Stimulated activated naive CD8-positive, alpha-beta T cell treated with anti-CD3 and anti-CD28 coated beads, Interleukin-15, amount 100 ng/mL, for 72 hours (primary cell): ENCODE measurements at places on chromosomes 1 and 21.

DNA sequence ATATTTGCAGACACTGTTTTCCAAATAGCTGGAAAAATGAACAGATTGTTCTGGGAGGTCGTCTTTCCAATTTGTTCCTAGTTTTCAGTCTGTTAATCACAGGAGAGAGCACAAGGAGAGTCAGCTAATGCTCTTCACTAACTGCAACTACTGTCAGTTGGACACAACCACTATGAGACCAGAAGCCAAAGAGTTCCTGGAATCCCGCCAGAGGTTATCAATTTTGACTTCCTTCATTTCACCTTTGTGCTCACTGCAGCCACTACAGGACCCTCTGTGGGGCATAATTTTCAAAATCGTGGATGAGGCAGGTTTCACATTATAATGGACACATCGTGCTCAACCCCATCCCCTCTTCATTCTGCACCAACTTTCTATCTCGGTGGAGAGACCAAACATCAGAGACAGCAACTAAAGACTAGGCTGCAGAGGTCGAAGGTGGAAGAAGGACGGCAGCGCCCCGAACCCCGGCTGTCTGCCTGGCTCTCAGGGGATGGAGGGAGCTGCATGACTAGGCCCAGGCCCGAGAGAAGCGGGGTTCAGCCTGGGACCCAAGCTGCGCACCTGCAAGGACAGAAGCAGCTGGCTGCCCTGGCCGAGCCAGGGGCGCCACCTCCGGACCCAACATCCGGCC lies 602 bp downstream of the KIAA0319L start:
- DNase-seq, result no peak

- no peak for DNase-seq
These were observed 27.0 kb upstream of the FHAD1 start for GRCh38 chr1:15220024-15220392.

- DNase-seq, result no peak
These were observed 41.2 kb upstream of the USH2A start for GRCh38 chr1:216464489-216464888.

DNA sequence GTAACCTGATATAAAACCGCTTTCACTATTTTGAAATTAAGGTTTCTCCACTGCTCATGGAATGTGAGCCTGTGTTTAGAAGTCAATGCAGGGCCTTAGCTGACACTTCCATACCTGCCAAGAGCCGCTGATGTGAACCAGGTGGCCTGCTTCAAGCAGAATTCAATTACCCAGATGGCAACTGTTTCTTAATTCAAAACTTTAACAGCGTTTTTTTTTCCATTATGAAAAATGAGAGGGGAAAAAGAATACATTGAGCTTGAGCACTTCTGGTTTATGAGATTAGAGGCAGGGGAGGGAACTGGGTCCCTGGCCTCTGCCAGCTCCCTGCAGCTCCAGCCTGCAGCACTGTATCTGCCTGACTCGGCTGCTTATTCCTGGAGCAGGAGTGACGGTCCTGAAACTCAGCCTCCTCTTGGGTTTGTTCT lies 7.7 kb upstream of the ATP1A1 start:
- DNase-seq, result no peak

GRCh38 chr1:47906527-47907176 lies 90.5 kb downstream of the TRABD2B start:
- no peak for DNase-seq

- DNase-seq, result no peak
These were observed 79.7 kb downstream of the ATP5PO start for GRCh38 chr21:33835920-33836319.

- no peak for DNase-seq
These were observed 36.9 kb downstream of the MYOM3 start for GRCh38 chr1:24074817-24075589.

DNA sequence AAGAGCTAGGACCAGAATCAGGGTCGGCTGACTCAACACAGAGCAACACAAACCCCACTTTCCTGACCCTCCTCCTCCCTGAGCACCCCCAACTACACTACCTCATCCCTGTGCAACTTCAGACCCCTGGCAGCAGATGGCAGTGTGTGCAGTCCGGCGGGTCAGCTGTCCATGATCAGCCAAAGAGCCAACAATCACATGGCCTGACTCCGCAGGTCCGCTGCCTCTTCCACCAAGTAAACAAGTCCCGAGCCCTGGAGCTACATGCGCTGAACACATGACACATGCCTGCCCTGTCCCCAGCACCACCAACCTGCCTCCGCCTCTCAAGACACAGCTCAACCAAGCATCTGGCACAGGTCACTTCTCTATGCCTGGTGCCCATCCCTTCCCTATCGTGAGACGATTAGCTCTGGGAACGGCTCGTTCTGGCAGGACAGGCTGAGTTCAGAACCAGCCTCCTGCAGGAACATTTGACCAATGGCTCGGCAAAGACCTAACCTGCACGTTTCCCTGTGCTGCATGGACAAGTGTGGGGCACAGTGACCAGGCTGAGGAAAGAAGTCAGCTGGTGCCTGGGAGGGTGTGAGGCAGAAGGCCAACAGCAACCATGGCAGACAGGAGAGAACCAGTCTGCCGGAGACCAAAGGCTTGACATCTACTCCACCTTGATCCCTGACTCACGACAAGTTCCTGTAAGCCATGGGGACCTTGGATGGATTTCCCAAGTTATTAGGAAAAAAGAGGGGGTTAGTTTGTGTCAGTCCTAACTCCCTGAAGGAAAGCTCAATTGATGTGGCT lies 60.3 kb downstream of the CD46 start:
- DNase-seq, result no peak

DNA sequence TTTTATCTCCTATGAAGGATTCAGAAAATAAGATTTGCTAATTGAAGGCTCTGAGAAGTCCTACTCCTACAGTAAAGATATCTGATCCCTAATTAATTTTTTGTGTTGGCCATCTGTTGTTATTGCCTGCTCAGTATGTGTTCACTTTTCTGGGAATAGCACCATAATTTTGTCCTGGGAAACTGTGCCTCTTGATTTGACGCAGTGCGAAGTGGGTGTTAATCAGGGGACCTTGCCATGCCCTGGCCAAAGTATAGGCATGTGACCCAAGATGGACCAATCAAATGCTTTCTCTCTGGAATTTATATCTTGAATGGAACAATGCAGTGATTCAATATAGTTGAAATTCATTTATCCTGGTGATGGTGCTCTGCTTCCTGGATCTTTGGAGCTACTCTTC lies 30.4 kb upstream of the GNG12 start:
- DNase-seq, result no peak

- no peak for DNase-seq
These were observed 59.3 kb upstream of the PPP2R5A start for GRCh38 chr1:212225871-212226302.

- no peak for DNase-seq
These were observed 5.1 kb upstream of the NES start for GRCh38 chr1:156682166-156682890.

GRCh38 chr1:37513795-37514349 lies 694 bp downstream of the MEAF6 start:
- peak; percentile 54 for DNase-seq

DNA sequence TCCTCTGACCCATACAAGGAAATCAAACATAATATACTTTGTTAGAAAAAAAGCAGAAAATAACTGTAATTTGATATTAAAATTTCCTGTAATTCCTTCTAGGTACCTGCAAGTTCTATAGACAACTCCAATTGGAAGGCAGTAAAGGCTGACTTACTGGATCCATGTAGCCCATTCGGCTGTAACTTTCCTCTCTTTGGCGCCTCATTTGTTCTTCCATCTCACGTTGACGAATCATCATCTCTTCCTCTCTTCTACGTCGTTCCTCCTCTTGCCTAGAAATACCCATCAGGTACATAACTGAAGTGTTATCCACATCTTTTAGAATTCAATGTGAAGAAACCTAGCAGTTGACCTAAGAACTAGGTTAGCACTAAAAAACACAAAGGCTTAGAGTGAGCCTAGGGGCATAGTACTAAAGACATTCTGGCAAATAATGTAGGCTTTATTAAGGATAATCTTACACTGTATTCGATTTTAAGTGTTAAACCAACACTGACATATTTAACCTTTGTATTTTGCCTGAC lies 5.1 kb downstream of the SFPQ start:
- DNase-seq, result no peak

GRCh38 chr1:30856260-30856790 lies 52.2 kb downstream of the SDC3 start:
- DNase-seq, result no peak

DNA sequence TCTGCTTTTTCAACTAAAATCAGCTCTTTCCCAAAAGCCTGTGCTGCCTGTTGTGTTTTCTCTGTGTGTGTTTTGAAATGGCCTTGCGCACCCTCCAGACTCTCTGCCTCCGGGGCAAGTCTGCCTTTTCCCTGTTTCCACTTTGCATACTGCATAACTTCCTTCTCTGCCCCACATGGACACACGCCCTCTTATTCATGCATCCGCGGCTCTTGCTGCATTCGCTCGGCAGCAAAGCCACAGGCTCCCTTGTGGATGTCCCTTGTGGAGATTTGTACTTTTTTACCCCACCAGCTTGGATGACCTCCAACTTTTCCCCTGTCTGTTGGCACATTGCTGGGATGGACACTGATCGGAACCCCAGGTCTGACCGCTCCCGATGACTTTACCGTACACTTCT lies 147.6 kb downstream of the ADSS2 start:
- DNase-seq, result no peak

DNA sequence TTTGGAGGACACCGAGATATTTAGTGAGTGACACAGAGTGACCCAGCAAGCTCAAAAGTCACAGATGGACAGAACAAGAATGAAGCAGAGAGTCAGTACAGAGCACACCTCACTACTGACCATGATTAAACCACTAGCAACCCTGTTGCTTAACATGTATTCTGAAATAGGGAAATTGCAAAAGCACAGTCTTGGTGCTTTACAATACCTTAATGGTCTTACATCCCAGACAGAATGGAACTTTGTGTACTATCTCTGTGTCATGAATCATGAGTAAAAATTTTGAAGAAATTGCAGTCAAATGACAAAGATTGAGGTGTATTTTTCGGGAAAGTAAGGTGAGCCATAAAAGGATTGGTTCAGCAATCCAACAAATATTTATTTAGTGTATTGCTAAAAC lies 2.7 kb upstream of the SAMSN1 start:
- DNase-seq, result no peak

GRCh38 chr1:227949954-227950734 lies 2.4 kb upstream of the WNT9A start:
- peak; percentile 9 for DNase-seq

DNA sequence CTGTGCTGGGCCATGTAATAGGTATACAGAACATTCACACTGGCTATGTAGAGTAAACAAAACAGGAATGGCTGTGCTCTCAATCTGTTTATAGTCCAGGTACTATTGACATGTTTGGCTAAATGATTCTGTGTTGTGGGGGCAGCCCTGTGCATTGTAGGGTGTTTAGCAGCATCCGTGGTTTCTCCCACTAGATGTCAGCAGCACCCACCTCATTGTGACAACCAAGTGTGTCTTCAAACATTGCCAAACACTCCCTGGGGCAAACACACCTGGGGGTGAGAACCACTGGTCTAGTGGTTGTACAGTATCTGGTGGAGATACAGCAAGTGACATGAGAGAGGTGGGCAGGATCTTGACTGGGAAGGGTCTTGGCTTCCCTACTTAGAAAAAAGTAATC lies 80.4 kb upstream of the SPATA6 start:
- DNase-seq, result no peak

- no peak for DNase-seq
These were observed 19.5 kb upstream of the IGSF21 start for GRCh38 chr1:18088077-18088594.

GRCh38 chr1:206658981-206659273 lies 23.6 kb downstream of the DYRK3 start:
- no peak for DNase-seq

GRCh38 chr1:31937300-31938183 lies 626 bp downstream of the PTP4A2 start:
- DNase-seq, result peak; percentile 75

- peak; percentile 75 for DNase-seq
These were observed at the start of gene RCSD1 for GRCh38 chr1:167629681-167630567. TSS of gene RCSD1 (plus strand) at chr1:167630232. CDS start at chr1:167630424, 192 bp downstream.

- DNase-seq, result no peak
These were observed 24.8 kb downstream of the CSF1 start for GRCh38 chr1:109935451-109935900.

DNA sequence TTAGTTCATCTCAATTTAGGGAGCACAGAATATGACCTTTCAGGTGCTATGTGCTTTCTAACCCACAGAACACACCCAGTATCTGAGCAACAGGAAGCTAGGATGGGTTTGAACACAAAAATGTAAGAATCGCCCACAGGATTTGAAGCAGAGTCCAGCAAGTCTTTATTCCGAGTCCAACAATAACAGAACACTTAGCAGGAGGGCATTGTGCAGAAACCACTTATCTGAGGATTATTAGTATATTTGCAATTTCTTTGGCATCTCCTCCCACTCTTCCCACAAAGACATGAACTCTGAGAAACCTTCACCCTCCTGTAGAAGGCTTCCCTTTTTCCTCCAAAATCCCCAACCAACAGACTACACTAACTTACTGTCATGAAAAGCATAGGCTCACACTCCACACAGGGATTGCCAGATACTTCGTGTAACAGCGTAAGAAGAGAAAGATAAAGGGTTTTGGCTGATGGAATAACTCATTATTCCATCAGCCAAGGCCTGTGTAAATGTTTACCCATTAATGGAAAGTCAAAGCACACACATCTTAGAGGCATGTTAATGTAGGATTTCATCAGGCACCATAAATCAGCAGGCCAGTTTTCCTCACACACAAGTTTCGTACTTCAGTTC lies 16.1 kb downstream of the SIPA1L2 start:
- no peak for DNase-seq

DNA sequence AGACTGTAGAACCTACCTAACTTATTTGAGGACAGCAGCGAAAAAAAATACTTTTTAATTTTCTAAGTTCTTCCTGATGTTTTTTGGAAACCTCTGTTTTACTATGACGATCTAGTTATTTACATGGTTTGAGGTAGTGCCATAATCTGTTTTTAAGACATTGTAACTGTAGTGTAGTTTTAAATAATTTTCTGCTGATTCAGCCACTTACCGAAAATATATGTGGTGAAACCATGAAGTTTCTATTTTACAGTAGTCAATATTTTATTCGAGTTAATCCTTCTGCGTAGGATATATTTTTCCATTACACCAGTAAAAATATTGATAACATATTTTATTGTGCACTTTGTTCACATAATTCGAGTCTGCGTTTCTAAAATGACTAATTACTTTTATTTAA lies 121.7 kb upstream of the RRP15 start:
- DNase-seq, result no peak
